ENCODE measurements at places on chromosomes 5 and 9. TPM values are rescaled to one million over a fixed set of nuclear protein-coding genes. Genes with fewer than 3 reads are reported as not detected.

Gene PCDHGB2
- 2.4 TPM for total RNA-seq

Gene PJA2
- 173 TPM for total RNA-seq

Gene ORM2
- not detected for total RNA-seq

Gene PCDHGB3
- 6.8 TPM for total RNA-seq

Gene FGF10
- not detected for total RNA-seq

Gene GADD45G
- total RNA-seq: 1.8 TPM

Gene PCDHB2
- total RNA-seq: 0.74 TPM

Gene LEAP2
- 0.18 TPM for total RNA-seq

Gene PCDHB11
- 0.30 TPM for total RNA-seq

Gene B4GALT1
- 115 TPM for total RNA-seq
